ENCODE measurements at places on chromosomes 16 and 17.

DNA sequence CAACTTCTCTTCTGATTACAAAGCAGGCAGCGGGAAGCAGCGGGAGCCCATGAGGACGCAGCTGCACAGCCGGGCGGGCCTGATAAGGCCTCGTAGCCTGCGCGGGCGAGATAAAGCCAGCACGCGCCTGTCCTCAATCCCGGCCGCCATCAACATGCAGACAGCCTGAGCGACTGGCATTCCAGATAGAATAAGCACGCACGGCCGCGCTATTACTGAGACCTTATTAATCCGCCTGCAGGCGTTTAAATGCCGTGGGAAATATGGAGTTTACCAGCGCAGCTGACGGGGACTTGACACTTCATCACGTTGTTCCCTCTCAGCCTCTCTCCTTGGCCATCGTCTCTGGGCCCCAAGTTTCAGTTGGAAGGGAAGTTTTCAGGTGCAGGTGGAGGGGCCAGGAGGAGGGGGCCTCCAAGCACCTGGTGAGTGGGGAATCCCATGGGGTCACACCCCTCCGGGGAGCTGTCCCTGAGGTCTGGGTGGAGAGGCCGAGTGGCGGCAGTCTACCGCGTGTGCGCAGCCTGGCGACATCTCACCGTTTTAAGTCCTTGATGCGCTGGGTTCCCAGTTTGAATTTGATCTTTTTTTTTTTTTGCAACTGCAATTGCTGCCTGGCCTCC is 27.3 kb upstream of the CBFA2T3 start:
- DNase-seq, result no peak

DNA sequence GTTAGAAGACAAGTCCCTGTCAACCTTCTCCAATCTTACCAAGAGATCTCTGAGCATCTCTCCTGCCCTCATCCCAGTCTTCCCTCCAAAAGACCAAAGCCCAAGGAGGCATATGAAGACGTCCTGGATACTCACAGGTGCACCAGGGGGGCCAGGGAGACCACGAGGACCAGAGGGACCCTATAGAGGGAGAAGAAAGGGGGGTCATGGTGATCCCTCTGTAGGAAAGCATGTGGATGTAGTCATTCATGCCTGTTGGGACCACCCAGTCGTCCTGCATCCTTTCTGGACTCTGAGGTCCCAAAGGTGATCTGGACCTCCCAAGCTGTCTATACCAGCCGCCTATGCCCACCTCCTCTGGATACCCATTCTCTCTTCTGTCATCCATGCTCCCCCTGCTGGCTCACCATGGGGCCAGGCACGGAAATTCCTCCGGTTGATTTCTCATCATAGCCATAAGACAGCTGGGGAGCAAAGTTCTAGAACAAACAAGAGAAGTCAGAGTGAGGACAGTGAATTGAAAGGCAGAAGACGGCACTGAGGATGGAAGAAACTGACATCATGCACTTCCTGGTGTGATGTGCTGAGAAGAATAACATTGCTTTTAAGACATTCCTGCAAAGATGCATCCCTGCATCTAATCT is 3.3 kb downstream of the COL1A1 start:
- peak; percentile 25 for DNase-seq

DNA sequence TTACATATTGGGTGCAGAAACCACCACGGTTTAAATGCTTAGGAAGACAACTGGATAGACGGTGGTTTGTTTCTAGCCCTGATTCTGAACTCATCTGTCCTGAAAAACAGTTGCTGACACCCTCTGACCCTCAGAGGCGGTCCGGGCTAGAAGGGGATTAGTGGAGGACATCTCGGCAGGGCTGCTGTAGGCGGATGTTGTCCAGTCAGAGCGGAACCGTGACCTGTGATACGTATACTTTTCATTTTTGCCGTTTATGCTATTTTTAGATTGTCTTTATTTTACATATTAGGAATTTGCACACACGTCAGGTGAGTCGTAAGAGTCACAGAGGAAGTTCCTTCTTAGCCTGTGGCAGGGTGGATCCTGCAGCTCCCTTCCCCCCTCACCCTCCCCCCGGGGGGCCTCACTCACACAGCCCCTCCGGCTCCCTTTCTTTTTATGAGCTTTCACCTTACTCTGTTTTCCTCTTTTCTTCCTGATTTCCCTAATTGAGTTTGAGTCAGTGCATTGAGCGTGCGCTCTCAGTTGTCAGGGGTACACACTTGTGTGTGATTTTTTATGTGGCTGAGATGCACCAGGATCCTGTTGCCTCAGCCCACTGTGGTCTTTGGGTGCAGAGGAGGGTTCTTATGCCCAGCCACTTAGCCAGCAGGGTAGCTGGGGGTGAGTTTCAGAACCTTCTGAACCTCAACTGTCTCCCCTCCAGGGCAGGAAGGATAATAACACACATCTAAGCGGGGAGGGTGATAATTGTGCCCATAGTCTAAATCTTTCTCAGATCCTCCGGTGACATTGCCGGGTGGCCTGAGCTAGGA is 211.1 kb upstream of the CHMP6 start:
- no peak for DNase-seq

DNA sequence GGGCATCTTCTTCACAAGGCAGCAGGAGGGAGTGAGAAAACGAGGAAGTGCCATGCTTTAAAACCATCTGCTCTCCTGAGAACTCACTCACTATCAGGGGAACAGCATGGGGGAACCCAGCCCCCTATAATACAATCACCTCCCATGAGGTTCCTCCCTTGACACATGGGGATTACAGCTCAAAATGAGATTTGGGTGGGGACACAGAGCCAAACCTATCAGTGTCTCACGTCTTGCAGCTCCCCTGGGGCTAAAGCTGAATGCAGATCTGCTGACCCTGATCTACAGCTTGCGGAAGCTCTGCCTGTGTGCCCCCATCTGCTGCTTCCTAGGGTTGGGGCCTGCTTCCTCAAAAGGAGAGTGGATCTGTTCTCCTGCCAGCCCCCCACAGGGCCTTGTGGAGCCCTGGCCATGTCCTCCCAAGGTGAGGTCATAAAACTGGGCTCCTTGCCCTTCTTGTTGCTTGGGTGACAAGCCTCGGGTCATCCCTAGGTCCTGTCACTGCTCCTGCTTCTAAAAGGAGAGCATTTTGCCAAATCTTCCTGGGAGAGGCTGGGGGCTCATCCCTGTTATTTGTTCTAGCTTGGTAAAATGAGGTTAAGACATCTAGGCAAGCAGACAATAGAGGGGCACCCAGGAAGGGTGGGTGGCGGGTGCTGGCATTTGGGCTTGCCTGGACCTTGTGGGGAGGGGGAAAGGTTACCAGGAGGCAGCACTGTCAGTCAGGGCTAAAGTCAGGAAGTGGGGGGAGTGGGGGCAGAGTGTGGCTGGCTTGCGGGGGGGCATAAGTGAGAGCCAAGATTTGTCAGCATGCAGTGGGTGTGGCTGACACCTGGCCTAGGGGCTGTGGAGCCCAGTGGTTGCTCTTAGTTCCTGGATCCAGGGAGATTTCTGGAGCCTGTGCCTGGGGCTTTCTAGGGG is 16.0 kb downstream of the KRT33A start:
- no peak for DNase-seq

- no peak for DNase-seq
Measured at GRCh38 chr17:75346906-75347305, 57.7 kb upstream of the SLC25A19 start.

- no peak for DNase-seq
Measured at GRCh38 chr16:86877108-86877507, 298.8 kb downstream of the FOXL1 start.

DNA sequence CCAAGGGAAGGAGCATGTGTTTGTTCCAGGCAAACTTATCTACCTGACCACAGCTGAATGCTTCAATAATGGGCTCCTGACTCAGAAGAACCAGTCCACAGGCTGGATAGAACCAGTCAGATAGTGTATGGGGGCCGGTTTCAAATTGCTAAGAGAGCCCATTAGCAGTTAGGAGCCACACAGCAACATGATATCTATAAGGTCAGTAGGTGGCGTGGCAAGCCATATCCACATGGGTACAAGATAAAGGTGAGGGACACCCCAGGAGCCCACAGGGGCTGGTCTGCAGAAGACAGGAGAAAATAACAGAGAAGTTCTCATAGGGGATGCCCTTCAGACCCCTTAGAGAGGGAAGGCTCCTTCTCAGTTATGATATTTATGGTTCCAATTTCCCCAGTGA is 31.6 kb upstream of the CDRT15 start:
- no peak for DNase-seq

GRCh38 chr17:65697661-65698060 is 136.2 kb upstream of the AXIN2 start:
- no peak for DNase-seq

DNA sequence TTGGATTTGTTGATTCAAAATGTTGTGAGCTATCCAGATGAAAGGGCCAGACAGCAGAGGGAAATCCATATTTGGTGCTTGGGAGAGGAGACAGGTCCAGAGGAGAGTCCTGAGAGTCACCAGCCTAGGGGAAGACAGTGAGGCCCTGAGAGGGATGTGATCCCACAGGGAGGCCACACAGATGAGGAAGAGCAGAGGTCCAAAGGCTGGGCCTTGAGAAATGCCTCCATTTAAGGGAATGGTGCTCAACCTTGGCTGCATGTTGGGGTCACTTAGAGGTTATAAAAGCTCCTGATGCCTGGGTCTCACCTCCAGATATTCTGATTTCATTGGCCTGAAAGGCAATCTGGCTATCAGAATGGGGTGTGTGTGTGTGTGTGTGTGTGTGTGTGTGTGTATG is 194.9 kb downstream of the UTP18 start:
- DNase-seq, result no peak

DNA sequence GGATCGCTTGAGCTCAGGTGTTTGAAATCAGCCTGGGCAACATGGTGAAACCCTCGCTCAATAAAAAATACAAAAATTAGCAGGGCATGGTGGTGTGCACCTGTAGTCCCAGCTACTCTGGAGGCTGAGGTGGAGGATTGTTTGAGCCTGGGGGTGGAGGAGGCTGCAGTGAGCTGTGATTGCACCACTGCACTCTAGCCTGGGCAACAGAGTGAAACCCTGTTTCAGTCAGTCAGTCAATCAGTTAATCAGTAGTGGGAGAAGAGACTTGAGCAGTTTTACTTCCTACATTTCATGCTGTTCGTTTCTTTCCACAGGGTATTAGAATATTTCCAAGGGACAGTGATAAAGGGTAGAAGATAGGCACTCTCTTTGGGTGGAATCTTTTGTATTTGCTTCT is 8.8 kb downstream of the MAP3K3 start:
- DNase-seq, result no peak

DNA sequence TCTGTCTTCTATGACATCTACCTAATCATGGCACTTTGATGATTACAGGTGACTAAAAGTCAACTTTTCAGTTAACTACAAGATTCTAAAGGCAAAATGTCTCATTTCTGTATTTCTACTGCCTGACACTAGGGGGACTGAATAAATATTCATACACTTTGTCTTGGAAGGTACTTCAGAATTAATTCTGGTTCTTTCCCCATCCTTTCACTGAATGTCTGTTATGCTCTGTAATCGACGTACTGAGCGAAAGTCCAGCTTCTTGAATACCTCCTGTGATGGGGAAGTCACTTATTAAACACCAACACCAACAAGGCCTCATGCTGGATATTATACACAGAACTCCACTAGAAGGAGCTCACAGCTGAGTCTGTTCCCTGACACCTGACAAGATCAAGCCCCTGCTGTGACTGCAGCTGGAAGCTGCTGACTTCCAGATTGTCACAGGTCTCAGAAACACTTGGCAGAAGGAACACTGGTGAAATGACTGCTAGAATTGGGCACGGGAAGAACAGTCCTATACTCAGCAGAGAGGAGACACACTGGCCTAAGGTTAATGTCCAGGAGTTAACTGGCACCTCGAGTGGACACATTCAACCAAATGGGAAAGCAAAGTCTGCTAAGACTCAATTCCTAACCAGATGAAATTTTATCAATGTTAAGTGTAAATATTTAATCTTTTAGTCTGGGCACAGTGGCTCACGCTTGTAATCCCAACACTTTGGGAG is 31.9 kb downstream of the CMC2 start:
- no peak for DNase-seq

DNA sequence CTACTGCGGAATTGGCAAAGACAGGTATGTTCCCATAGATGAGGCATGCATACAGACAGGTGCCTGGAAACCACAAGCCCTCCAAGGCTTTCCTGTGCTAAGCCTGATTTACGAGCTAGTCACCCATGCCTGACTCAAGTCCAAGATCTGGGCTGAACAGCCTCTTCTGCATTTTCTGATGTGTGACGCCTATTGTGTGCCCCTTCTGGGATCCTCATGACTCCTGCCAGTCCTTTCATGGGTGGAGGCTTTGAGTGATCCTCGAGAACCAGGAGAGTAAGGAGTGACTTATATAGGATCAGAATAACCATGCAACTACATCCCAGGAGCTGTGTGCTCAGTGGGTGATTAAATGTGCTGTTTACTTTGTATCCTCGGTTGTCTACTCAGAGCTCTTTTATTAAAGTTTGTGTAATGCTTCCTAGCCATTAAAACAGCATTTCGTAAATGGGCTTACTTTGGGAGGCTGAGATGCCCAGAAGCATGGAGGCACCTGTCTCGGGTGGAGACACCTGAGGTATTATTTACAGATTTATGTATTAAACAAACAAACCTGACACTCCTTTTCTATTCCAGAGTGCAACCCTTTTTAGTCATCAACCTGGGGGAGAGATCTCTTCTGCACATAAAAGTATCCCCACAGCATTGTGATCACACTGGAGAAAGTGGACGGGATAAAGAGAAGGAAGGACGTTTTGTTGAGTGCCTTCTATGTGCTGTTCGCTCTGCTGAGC is 373.0 kb upstream of the DYNLRB2 start:
- no peak for DNase-seq

DNA sequence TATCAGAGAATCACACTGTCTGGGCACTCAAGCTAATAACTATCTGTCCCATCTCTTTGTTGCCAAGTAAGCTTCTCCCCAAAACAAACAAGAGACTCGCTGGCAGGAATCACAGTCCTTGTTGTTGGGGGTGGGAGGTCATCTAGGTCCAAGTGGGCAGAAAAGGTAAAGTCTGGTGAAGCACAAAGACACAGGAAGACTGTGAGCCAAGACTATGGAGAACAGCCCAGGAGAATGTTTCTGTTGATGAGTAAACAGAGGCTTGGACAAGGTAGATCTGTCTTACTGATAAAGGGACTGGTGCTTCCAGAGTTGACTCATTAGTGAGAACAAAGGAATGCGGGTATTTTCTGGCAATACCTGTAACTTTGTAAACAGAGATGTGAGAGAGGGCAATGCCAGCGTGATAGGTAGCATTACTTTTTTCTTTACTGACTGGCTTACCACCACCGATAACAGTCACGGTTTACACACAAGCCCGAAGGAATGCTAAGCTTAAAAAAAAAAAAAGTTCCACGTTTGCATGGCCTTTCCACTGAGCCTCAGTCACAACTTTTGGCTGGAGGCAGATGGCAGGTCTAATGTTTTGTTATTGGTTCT is 11.5 kb upstream of the MMD start:
- DNase-seq, result no peak
